ENCODE measurements at places on chromosomes 16 and 17.

GRCh38 chr16:86249631-86250030 lies 260.7 kb upstream of the FOXF1 start:
- no peak for DNase-seq

DNA sequence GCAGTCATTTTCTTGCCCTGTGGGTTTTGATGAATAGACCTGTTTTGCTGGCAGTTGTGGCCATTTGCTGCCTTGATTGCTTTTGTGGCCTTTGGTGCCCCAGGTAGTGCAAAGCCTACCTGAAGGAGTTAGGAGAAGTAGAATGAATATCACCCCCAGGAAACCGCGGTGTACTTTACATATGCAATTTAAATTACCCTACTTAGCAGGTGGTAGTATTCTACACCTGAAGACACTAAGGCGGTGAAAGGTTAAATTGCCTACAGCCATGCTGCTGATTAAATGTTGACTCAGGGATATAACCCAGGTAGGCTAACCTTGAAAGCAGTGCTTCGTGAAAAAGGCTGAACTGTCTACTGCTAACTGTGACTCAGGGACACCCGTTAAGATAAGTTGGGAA lies 27.2 kb upstream of the WWOX start:
- no peak for DNase-seq

DNA sequence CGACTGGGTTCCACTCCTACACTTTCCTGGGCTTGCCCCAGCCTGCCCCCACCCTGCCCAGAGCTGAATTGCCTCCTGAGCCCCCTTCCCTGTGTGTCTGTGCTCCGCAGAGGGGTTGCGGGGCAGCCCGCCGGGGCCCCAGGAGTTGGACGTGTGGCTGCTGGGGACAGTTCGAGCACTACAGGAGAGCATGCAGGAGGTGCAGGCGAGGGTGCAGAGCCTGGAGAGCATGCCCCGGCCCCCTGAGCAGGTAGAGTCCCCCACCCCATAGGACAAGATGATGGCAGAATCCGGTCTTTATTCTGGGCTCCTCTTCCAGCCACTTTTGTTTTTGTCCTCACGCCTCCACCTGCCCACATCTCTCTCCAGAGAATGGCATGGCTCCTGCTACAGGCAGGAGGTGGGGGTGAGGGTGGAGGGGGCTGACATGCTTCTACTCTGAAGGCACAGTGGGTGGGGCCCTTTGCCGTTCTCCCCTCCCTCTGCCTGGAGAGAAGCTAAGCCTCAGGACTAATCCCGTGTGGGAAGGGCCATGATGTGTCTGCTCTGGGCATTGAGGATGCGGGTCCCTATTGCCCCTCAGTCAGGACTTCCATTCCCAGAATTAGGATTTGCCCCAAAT lies 3.5 kb downstream of the ACBD4 start:
- no peak for DNase-seq

DNA sequence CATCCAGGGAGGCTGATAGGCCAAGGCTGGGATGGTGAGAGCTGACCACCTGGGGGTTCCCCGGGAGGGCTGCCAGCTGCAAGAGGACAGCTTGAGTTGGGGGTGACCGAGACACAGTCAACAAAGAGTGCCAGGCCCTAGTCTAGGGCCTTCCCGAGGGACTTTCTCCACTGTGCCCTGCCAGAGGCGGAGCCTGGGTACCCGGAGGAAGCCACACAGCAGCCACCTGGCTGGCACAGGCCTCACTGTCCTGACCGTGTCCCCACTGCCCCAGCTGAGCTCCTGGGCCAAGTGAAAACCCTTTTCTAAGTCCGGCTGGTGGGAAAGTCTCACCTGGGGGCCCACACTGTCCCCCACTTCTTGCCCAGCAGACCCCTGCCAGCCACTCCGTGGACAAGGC lies 71.9 kb upstream of the GSE1 start:
- DNase-seq = no peak

- peak; percentile 17 for DNase-seq
Observed at GRCh38 chr16:49858200-49859124, 2.5 kb upstream of the ZNF423 start.
